ENCODE measurements at places on chromosomes 12 and 14. TPM values are rescaled to one million over a fixed set of nuclear protein-coding genes. Genes with fewer than 3 reads are reported as not detected.

- no peaks in the 10 kb centered on the region for H3K36me3 ChIP-seq
- peaks cover 7% of the 10 kb centered on the region for H3K4me1 ChIP-seq
- DNase-seq = no peak
- H3K27me3 ChIP-seq = peaks cover 2% of the 10 kb centered on the region
These were observed 41.3 kb upstream of the BCL7A start for GRCh38 chr12:121980191-121980891.

GRCh38 chr12:42683933-42684801 is 94.6 kb upstream of the PRICKLE1 start:
- H3K27me3 ChIP-seq = no peaks in the 10 kb centered on the region
- H3K4me3 ChIP-seq = no peak overlapping the region
- no peaks in the 10 kb centered on the region for H3K4me1 ChIP-seq
- no peak overlapping the region for H3K27ac ChIP-seq
- no peak for DNase-seq
- no peaks in the 10 kb centered on the region for H3K36me3 ChIP-seq

DNA sequence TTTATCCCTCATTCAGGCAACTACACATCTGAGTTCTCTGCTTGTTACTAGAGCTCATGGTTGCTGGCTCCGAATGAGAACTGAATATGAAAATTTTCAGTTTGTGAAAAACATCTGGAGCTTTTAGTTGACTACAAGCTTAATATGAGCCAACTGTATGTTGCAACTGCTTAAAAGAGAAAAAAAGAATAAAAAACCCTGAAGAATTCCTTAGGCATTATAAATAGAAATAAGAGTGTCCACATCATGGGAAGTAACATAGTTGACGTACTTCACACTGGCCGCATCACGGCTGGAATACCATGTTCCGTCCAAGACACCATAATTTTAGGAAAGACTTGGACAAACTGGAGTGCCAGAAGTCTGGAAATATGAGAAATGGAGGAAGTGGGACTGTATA is 57.9 kb downstream of the PDE3A start:
- H3K27ac ChIP-seq = no peak overlapping the region
- no peaks in the 10 kb centered on the region for H3K27me3 ChIP-seq
- H3K4me3 ChIP-seq = no peak overlapping the region
- DNase-seq = no peak

GRCh38 chr12:107164392-107164791 is 71.0 kb upstream of the CRY1 start:
- DNase-seq = no peak
- H3K27me3 ChIP-seq = peaks cover 31% of the 10 kb centered on the region
- H3K36me3 ChIP-seq = no peaks in the 10 kb centered on the region
- no peaks in the 10 kb centered on the region for H3K4me1 ChIP-seq

DNA sequence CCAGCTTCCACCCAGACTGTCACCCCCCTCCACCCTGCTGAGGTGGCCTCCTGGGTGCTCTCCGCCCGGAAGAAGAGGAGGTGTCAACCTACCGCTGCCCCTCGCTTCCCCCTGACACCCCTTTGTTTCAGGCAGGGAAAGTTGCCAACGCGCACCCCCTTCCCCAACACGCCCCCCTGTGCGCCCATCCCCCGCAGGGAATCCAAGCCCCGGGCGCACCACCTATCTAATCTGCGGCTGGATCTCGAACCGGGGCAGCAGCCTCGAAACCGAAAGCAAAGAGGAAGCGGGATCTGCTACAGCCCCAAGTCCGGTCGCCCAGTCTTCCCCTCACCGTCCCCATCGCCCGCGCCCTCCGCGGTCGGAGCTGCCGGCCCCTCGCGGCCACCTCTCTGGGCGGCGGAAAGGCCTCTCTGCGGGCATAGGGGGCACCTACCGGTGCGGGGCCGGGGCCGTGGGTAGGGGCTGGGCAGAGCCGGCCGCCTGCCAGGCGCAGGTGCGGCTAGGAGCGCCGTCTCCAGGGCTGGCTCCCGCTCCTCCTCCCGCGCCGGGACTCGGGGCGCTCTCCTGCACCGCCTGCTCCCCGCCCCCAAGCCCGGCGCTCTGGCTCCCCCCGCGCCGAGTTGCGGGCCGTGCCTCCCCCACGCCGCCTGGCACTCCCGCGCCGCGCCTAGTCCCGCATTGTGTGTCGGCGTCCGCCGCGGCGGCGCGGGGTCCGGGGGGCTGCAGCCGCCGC is 18.3 kb upstream of the PLEKHH1 start:
- no peaks in the 10 kb centered on the region for H3K36me3 ChIP-seq
- peaks cover 51% of the 10 kb centered on the region for H3K27me3 ChIP-seq
- peaks cover 20% of the 10 kb centered on the region for H3K4me1 ChIP-seq
- peak overlapping the region; percentile 78 for H3K27ac ChIP-seq
- peak; percentile 63 for DNase-seq

DNA sequence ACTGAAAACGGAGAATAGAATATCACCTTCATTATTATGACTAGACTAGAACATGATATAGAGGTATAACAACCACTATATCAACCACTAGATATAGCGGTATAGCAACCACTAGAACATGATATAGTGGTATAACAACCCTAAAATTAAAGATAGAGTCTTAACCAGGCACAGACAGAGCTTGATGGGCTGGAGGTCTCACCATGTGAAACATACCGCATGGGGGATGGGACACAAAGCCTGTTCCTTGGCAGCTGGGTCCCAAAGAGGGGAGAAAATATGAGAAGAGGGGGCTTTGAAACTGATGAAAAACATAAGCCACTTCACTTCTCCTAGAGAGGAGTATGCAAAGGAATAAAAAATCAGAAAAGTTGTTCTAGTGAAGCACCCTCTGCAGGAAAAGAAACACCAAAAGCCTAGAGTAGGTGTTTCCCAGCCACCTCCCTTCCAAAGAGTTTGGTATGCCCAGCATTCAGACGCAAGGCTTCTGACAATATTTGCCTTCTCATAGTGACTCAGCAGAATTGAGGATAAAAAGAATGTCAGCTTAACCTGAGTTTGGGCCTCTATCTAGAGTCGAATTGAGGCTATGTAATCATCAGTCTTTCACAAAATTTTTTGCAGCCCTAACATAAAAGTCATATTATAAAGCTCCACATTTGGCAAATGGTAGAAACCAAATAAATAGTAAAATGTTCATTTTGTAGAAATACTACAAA is 316.4 kb downstream of the NOVA1 start:
- no peaks in the 10 kb centered on the region for H3K36me3 ChIP-seq
- H3K27me3 ChIP-seq = no peaks in the 10 kb centered on the region
- H3K4me1 ChIP-seq = no peaks in the 10 kb centered on the region
- H3K4me3 ChIP-seq = no peak overlapping the region

- no peaks in the 10 kb centered on the region for H3K4me1 ChIP-seq
- H3K27me3 ChIP-seq = peaks cover 21% of the 10 kb centered on the region
- no peak for DNase-seq
- H3K36me3 ChIP-seq = no peaks in the 10 kb centered on the region
These were observed 22.7 kb downstream of the EIF2S3B start for GRCh38 chr12:10528174-10528953.

- no peaks in the 10 kb centered on the region for H3K27me3 ChIP-seq
- no peak for DNase-seq
- H3K4me1 ChIP-seq = peaks cover 10% of the 10 kb centered on the region
- no peak overlapping the region for H3K27ac ChIP-seq
These were observed 118.3 kb downstream of the VEZT start for GRCh38 chr12:95335948-95336347.

DNA sequence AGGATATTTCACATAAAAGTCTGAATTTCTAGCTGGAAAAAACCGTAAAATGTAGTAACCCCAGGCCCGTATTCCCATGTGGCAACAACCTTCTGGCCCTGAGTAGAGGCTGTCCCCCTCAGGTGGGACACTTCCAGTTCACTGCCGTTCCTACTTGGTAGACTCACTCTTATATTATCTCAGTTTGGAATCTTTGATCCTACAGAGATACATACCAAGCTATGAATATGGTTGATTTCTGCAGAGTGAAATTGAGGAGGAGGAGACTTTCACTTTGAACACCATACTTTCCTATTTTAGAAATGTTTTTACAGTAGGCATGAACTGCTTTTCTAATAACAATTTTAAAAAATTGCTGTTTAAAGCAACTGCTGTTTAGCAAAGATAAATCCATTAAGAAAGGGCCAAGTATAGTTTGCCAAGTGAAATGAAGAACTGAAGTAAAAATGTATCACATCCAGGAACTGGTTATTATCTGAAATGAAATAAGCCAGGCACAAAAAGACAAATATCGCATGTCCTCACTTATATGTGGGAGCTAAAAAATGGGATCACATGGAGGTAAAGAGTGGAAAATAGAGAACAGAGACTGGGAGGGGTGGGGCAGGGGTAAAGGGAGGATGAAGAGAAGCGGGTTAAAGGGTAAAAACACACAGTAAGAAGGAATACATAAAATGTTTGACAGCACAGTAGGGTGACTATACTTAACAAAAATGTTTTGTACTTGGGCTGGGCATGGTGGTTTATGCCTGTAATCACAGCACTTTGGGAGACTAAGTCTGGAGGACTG is 92.8 kb upstream of the METAP2 start:
- H3K4me1 ChIP-seq = no peaks in the 10 kb centered on the region
- no peaks in the 10 kb centered on the region for H3K27me3 ChIP-seq
- H3K4me3 ChIP-seq = no peak overlapping the region
- H3K27ac ChIP-seq = no peak overlapping the region

The NABP2 gene
- total RNA-seq = 63.5 TPM

The SERPINA9 gene
- total RNA-seq = not detected

Data from activated CD4-positive, alpha-beta T cell treated with anti-CD3 and anti-CD28 coated beads, Interleukin-2, amount 10 ng/mL, durations not matched to agents 7 days and 5 days (primary cell).